ENCODE measurements at places on chromosomes 2 and 18. TPM values are rescaled to one million over a fixed set of nuclear protein-coding genes. Genes with fewer than 3 reads are reported as not detected.
A peak's percentile ranks its signal among the peaks of the same experiment; 100 is the strongest.

Gene FOXD4L1
- 0.17 TPM for total RNA-seq

Gene SCN7A
- total RNA-seq = not detected

Gene TTN
- 2.8 TPM for total RNA-seq

Gene STON1
- 1.3 TPM for total RNA-seq

Gene SKOR2
- total RNA-seq = not detected

Gene GPAT2
- total RNA-seq = 20.4 TPM

Gene UGT1A10
- not detected for total RNA-seq

Gene PLA2R1
- total RNA-seq = not detected

Gene SATB2
- total RNA-seq = 0.07 TPM

- H3K4me3 ChIP-seq = no peak overlapping the region
- H3K4me1 ChIP-seq = no peaks in the 10 kb centered on the region
- H3K27me3 ChIP-seq = peaks cover 24% of the 10 kb centered on the region
- no peak for DNase-seq
- no peaks in the 10 kb centered on the region for H3K36me3 ChIP-seq
These were observed 187.3 kb upstream of the TNP1 start for GRCh38 chr2:217047209-217047608.

DNA sequence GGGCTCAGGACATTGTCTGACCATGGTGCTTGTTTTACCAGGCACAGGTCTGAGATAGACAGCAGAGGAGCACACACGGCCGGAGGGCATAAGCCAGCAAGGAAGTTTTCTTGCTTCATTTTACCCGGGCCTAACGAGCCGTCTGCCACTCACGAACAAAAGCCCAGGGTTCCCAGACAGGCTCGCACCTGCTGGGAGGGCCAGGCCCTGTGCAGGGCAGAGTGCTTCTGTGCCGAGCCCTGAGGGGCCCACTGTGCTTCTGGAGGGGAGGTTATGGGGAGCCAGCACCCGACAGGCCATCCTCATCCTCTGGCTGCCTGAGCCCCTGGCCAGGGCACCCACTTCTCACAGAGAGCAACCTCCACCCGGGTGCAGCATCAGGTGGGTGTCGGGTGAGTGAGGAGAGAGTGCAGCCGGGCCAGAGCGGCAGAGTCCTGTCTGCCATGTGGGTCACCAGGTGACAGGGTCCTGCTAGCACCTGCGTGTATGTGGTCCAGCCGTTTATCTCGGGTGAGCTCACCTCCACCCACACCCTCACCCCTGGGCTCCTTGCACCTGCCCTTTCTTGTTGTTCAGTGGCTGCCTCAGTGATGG, 297.9 kb downstream of the NDUFA10 start:
- DNase-seq = no peak
- H3K4me3 ChIP-seq = no peak overlapping the region

DNA sequence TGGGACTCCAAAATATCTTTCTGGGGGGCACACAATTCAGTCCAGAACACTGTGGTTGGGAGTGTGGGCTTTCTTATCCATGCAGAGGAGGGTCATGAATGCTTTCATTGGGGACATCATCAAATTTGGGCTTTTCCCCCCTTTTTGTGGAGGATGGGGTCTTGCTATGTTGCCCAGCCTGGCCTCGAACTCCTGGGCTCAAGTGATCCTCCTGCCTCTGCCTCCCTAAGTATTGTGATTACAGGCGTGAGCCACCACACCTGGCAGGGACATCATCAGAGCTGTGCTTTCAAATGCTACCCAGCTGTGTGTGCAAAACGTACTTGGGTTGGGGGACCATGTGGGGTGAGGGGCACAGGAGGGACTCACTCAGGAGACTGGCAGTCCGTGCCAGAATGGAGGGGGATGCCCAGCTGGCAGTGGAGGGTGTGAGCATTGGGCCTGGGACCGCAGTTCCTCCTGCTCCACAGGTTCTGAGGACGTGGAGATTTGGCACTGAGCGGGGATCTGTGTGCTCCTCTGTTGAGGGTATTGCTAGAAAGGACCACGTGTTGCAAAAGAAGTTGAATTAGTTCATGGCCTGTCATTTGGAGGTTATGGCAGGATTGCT, 24.4 kb downstream of the EMILIN2 start:
- no peak overlapping the region for H3K4me3 ChIP-seq
- peaks cover 1% of the 10 kb centered on the region for H3K4me1 ChIP-seq
- H3K36me3 ChIP-seq = peaks cover 2% of the 10 kb centered on the region
- DNase-seq = no peak

DNA sequence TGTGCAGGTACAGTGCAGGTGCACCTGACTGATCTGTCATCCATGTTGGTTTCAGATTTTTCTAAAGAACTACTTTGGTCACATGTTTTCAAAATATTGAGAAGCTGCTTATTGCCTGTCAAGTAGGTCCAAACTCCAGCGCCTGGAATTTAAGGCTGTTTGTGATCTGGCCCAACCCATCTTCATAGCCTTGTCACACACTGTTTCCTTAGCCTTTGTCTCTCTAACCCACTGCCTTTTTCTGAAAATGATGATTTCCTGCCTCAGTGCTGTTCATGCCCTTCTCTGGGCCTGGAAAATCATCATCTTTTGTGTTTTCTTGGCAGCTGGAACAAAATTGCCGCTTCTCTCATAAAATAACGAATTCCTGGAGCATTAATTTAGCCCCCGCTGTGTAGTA, 7.2 kb downstream of the LIMS1 start:
- no peak for DNase-seq
- H3K36me3 ChIP-seq = peaks cover 33% of the 10 kb centered on the region
- no peaks in the 10 kb centered on the region for H3K27me3 ChIP-seq
- no peak overlapping the region for H3K4me3 ChIP-seq

DNA sequence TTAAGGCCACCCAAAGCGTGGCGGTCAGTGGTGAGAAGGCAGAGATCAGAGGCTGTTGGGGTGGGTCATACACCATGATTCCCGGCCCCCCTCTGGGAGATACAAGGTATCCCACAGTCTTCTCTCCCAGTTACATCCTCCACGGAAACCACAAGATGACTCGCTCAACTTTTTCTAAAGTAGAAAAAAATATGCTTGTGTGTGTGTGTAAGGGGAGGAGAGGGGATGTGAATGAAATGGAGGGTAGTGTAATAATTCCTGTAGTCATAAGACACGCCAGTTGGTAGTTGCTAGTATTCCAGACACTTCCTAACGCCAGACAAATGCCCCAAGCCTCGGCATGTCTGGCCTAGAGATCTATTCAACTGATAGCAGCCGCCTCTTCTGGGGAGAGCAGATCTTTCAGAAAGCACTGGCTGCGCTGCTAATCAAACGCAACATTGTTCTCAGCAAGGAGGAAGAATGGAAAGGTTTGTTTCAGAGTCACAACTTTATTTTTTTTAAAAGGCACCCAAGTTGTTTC, 143.5 kb downstream of the TGIF1 start:
- H3K4me1 ChIP-seq = peaks cover 39% of the 10 kb centered on the region
- no peak for DNase-seq
- H3K36me3 ChIP-seq = peaks cover 18% of the 10 kb centered on the region

DNA sequence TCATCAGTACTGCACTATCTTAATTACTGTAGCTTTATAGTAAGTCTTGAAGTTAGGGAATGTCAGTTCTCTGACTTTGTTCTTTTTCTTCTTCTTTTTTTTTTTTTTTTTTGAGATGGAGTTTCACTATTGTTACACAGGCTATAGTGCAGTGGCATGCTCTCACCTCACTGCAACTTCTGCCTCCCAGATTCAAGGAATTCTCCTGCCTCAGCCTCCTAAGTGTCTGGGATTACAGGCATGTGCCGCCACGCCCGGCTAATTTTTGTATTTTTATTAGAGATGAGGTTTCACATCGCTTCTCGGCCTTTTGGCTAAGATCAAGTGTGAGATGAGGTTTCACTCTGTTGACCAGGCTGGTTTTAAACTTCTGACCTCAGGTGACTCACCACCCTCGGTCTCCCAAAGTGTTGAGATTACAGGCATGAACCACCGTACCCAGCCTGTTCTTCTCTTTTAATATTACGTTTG, 41.9 kb upstream of the TANC1 start:
- no peak for DNase-seq
- H3K36me3 ChIP-seq = no peaks in the 10 kb centered on the region
- H3K27me3 ChIP-seq = peaks cover 6% of the 10 kb centered on the region
- peaks cover 5% of the 10 kb centered on the region for H3K4me1 ChIP-seq

- H3K36me3 ChIP-seq = no peaks in the 10 kb centered on the region
- peaks cover 8% of the 10 kb centered on the region for H3K27me3 ChIP-seq
- H3K4me1 ChIP-seq = no peaks in the 10 kb centered on the region
- no peak overlapping the region for H3K4me3 ChIP-seq
- peak; percentile 42 for DNase-seq
- no peak overlapping the region for H3K27ac ChIP-seq
These were observed 34.9 kb upstream of the CCNT2 start for GRCh38 chr2:134883552-134884293.

DNA sequence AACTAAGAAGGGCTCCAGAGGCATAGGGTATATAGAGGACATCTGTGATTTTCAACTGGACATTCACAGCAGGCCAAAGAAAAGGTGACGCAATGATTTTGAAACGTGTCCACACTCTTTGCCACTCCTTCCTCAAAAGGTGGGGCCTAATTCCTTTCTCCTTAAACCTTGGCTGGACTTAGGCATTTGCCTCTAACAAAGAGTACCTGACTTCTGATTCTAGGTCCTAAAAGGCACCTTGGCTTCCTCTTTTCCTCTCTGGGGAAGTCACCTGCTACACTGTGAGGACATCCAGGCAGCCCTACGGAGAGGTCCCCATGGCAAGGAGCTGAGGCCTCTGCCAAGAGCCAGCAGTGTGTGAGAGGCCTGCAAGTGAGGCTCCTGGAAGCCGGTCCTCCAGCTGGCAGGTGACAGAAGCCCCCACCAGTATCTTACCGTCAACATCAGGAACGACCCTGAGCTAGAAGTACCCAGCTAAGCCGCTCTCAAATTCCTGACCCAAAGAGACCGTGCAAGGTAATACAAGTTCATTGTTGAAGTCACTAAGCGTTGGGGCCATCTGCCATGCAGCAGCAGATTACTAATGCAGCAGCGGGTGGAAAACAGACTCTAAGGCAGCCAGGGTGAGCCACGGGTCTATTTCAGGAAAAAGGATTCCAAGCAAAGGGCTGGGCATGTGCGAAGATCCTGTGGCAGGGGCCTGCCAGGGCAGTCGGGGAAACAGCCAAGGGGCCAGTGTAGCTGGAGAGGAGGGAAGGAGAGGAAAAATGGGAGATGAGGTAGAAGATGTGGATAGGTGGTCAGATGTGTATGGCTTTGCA, 7.4 kb upstream of the HES6 start:
- no peak overlapping the region for H3K4me3 ChIP-seq
- peaks cover 32% of the 10 kb centered on the region for H3K36me3 ChIP-seq
- peaks cover 2% of the 10 kb centered on the region for H3K27me3 ChIP-seq
- DNase-seq = no peak

- H3K36me3 ChIP-seq = peaks cover 77% of the 10 kb centered on the region
- no peak for DNase-seq
- no peaks in the 10 kb centered on the region for H3K27me3 ChIP-seq
These were observed 43.6 kb downstream of the POLR1A start for GRCh38 chr2:86062043-86062442.

GRCh38 chr18:51514128-51514527, 316.6 kb upstream of the MEX3C start:
- no peaks in the 10 kb centered on the region for H3K27me3 ChIP-seq
- no peaks in the 10 kb centered on the region for H3K4me1 ChIP-seq
- H3K4me3 ChIP-seq = no peak overlapping the region

GRCh38 chr18:25287106-25287505, 64.9 kb downstream of the ZNF521 start:
- peaks cover 4% of the 10 kb centered on the region for H3K27me3 ChIP-seq
- H3K4me1 ChIP-seq = no peaks in the 10 kb centered on the region
- H3K36me3 ChIP-seq = no peaks in the 10 kb centered on the region
- no peak overlapping the region for H3K27ac ChIP-seq
- H3K4me3 ChIP-seq = no peak overlapping the region

DNA sequence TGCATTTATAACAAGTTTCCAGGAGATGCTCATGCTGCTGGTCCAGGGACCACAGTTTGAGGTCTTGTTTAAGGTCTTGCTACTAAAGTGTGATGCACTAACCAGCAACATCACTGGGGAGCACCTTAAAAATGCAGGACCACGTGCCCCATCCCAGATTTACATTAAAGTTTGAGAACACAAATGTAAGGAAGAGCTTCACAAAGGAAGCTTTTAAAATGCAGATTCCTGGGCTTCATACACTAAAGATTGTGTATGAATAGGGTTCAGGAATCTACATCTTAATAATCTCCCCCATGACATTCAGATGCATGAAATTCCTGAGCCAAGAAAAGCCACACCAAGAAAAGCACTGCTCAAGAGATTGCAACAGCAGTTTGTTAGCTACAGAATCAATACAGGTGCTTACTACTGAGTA, 235.3 kb upstream of the TANK start:
- peaks cover 13% of the 10 kb centered on the region for H3K27me3 ChIP-seq
- DNase-seq = no peak
- H3K27ac ChIP-seq = no peak overlapping the region
- no peaks in the 10 kb centered on the region for H3K4me1 ChIP-seq

- H3K36me3 ChIP-seq = no peaks in the 10 kb centered on the region
- H3K4me1 ChIP-seq = no peaks in the 10 kb centered on the region
- H3K4me3 ChIP-seq = no peak overlapping the region
- H3K27me3 ChIP-seq = peaks cover 51% of the 10 kb centered on the region
These were observed 5.8 kb upstream of the PAX8 start for GRCh38 chr2:113284476-113284875.

DNA sequence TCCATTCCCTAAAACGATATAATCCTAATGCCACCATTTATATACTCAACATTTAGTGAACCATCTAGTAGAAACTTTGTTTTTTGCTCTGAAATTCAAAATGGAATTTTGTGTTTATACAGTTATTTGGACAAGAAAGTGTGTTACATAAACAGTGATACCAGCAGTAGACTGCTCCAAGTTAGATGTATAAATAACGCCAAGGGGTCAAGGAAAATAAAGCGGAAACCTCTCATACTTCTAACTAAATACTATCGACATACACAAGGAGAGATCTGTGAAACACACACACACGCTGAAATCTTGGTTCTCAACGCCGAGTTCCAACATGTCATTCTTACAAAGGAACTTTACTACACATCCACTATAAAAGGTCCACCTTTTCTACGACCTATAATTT, 1.2 kb downstream of the TXNL1 start:
- peak overlapping the region; percentile 96 for H3K27ac ChIP-seq
- DNase-seq = no peak
- peaks cover 40% of the 10 kb centered on the region for H3K4me1 ChIP-seq
- peaks cover 37% of the 10 kb centered on the region for H3K36me3 ChIP-seq
- peak overlapping the region; percentile 98 for H3K4me3 ChIP-seq

DNA sequence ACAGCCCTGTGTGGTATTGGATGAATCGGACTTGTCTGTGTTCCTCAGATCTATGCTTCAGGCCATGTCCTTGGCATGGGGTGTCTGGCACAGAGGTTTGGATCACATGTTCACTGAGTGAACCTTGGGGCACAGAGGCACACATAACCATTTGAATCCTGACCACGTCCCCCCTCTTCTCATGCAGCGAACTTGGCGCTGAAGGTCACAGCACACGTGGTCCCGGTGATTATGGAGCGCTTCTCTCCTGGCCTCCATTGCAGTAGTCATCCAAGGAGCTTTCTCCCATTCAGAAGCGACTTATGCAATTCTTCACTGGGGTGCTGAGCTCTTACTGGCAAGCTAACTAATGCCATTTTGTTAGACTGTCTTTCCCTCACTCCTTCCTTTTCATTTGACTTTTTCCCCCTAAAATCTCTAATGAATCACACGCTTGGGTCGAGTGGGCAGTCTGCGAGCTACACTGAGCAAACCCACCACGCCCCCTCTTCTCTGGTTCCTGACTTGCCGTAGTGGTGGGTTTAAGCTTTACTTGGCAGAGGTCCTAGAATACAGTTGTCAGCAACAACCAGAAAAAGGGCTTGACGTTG, 59.4 kb downstream of the KCNG2 start:
- H3K4me1 ChIP-seq = no peaks in the 10 kb centered on the region
- H3K27me3 ChIP-seq = peaks cover 5% of the 10 kb centered on the region
- H3K4me3 ChIP-seq = no peak overlapping the region
- DNase-seq = no peak
- no peaks in the 10 kb centered on the region for H3K36me3 ChIP-seq
- no peak overlapping the region for H3K27ac ChIP-seq
